ENCODE measurements at places on chromosomes 6 and 20. TPM values are rescaled to one million over a fixed set of nuclear protein-coding genes. Genes with fewer than 3 reads are reported as not detected.

C20orf144 gene
- not detected for total RNA-seq

- no peak for DNase-seq
Observed at GRCh38 chr6:37347670-37348111, 6.1 kb upstream of the RNF8 start.

DNA sequence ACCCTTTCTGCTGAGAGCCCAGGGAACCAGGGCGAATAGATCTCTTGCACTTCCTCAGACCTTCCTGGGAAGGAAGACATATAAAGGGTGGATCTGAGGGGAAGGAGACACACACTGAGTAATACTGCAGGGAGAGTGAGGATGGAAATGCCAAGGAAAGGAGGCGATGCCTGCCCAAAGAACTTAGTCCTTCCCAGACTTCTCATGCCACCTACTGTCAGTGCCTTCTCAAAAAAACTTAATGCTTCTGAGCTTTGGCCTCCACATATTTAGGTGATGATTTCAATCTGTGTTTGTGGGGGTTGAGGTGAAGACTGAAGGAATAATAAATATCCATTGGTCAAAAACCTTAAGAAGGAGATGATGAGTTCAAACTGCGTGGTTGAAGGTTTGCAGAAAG, 9.7 kb downstream of the BTN3A1 start:
- no peak for DNase-seq

BNIP5 gene
- not detected for total RNA-seq

DNA sequence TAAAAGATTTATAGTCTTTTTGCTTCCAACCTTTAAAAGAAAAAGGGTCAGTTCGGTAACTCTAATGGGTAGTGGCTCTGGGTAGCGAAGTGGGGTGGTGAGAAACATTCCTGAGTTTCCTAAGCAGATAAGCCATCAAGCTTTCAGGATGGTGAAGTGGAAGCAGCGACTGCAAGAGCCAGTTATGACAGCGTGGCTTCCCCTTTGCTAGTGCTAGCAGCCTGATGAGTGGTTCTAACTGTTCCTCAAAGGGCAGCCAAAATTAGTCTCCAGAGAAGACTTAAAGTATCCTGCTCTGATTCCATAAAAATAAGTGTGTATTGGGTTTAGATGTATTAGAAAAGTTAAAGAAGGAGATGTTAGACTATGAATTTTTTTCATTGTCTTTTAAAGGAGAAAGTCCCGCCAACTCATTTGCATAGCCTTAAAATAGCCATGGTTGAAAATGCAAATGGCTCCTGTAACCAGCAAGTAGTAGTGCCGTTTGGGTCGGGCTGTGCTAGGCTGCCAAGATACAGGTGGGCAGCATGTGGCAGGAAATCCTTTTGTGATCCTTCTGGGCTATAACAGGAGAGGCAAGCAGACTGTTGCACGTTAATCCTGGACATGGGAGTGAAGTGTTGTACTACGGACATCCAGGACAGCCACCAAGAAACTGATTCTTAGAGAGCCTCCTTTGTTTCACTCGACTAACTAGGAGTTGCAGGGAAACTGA, 18.0 kb downstream of the ELOVL2 start:
- DNase-seq: no peak

FGD2 gene
- total RNA-seq: 2.0 TPM

FHL5 gene
- 1.7 TPM for total RNA-seq

PPP1R14C gene
- total RNA-seq: 61.3 TPM

- peak; percentile 24 for DNase-seq
Observed at GRCh38 chr6:38567436-38567835, 72.3 kb downstream of the BTBD9 start.

Measured in occipital lobe (tissue), 3 donors.